ENCODE measurements at places on chromosomes 13 and 19.
A peak's percentile ranks its signal among the peaks of the same experiment; 100 is the strongest.

GRCh38 chr13:28564030-28564429 lies 69.1 kb upstream of the FLT1 start:
- DNase-seq = no peak

DNA sequence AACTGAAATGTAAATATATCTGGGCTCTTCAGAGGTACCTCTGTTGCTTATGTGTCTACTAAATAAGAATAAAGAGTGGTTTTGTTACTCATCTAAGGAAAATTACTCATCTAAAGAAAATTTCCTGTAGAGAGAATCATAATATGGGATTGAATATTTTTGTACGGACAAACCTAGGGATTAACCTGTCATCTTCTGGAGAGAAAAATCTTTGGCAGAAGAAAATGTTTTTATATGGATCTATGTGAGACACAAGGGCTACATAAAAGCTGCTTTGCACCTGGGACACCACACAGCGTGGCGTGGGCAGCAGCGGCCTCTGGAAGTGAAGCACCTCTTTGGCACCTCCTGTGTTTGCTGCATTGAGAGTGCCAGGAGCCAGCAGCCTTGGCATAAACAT lies 242.9 kb upstream of the DACH1 start:
- DNase-seq = no peak

- no peak for DNase-seq
These were observed 846 bp downstream of the TGFBR3L start for GRCh38 chr19:7915250-7916102.

DNA sequence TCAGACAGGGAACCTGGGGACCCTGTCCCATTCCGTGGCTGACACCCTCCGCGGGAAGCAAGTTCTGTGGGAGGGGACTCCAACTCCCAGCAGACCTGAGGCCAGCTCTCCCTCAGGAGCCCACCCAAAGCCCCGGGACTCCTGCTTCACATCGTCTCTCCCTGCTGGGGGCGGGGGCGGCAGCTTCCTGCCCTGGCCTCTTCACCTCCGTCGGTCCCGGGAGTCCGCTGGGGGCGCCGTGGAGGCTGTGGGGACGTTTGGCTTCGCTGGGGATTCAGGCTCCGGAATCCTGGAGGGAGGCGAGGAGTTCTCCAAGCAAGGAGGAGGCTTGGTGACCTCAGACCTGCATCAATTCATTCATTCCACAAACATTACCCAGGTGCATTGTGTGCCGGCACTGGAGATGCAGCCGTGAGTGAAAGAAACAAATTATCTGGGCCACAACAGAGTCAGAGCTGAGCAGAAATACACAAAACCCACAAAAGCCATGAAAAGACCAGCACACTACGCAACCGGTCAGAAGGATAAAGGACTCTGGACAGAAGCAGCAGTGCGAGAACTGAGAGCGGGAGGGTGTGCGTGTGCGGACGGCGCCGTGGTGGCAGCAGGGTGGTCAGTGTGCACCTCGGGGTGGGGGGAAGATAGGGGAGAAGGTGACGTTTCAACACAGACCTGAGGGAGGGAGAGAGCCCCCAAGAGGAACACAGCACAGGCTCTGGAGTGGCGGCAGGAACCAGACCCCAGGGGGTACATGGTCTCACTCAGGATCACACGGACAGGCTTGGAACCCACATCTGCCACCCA lies 19.0 kb downstream of the EPS8L1 start:
- DNase-seq = no peak

GRCh38 chr19:48547722-48548121 lies 4.2 kb upstream of the SULT2B1 start:
- DNase-seq = no peak

- no peak for DNase-seq
These were observed 511.3 kb downstream of the MYO16 start for GRCh38 chr13:109140479-109141349.

GRCh38 chr13:37526710-37527473 lies 71.7 kb downstream of the POSTN start:
- peak; percentile 85 for DNase-seq

- no peak for DNase-seq
These were observed 4.5 kb upstream of the STK24 start for GRCh38 chr13:98581381-98581780.

- no peak for DNase-seq
These were observed 8.0 kb upstream of the USF2 start for GRCh38 chr19:35260694-35261304.

GRCh38 chr19:2064788-2065524 lies 13.9 kb upstream of the MKNK2 start:
- no peak for DNase-seq

- peak; percentile 49 for DNase-seq
These were observed 25.0 kb downstream of the SH3GL1 start for GRCh38 chr19:4375164-4376027.

- no peak for DNase-seq
These were observed 7.7 kb upstream of the FGF9 start for GRCh38 chr13:21663197-21663596.

- no peak for DNase-seq
These were observed at the start of gene CPT1C for GRCh38 chr19:49690656-49691242. Gene CPT1C (plus strand): TSS chr19:49691116. CDS start chr19:49692253, 1,137 bp downstream.

- DNase-seq = no peak
These were observed 8.2 kb downstream of the FXYD5 start for GRCh38 chr19:35162471-35163326.

DNA sequence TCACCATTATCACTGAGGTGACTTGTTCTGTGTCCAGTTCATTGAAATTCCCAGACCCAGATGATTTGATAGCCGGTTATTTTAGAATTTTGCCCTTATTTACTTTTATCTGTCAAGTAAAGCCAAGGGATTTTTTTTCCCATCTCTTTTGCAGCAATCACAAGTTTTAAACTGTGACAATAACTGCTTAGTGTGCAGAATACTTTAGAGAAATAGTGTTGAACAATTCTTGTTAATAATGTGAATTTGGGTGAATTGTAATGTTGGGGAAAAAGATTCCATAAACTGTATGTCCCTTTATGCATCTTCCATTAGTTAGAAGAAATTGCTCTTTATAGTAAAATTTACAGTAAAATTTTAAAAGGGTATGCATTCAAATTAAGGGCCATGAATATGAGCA lies 79.5 kb downstream of the SLITRK6 start:
- DNase-seq = no peak

DNA sequence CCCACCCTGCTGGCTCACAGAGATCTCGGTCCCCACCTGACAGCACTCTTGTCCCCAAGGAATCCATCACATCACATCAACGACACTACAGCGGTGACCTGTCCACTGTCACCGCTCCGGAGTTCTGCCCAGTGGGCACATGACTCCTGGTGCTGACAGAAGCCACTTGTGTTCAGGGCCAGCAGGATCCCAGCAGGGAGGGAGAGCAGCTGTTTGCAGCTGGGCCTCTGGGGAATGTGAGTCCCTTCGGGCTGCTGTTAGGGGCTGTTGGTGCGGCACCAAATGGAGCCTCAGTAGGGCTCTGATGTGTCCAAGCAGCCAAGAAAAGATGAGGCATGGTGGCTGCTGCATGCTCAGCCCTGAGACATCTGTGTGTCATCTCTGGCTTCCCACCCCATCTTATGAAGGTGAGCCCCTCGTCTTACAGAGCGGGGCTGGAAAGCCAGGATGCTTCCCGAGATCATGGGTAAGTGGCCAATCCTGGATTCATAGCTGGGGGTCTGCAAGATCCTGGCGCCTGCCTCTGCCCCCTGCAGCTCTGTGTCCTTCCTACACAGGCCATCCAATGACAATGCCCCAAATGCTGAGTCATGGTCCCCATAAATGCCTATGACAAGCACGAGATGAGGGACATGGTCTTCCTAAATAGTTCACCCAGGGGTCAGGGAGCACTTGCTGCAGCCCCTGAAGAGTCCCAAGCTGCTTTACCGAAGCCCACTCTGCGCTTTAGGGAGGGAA lies 56.0 kb downstream of the F2RL3 start:
- no peak for DNase-seq
